ENCODE measurements at places on chromosomes 13 and 19. TPM values are rescaled to one million over a fixed set of nuclear protein-coding genes. Genes with fewer than 3 reads are reported as not detected.

Gene RGCC
- 752 TPM for total RNA-seq

Gene HIPK4
- total RNA-seq: 0.64 TPM

Gene CEACAM16
- total RNA-seq: not detected

Gene ZNF345
- 6.7 TPM for total RNA-seq

Gene KLK2
- total RNA-seq: not detected

Gene GPR12
- total RNA-seq: not detected

Gene GIPR
- total RNA-seq: 4.8 TPM

Gene SIGLEC8
- 2.1 TPM for total RNA-seq

Gene CNN1
- 27.3 TPM for total RNA-seq

Gene SMG9
- 44.7 TPM for total RNA-seq

Gene N4BP2L1
- total RNA-seq: 25.3 TPM

Gene ZNF442
- total RNA-seq: 5.1 TPM

Gene SELENOW
- total RNA-seq: 262 TPM

Gene OR7A5
- total RNA-seq: not detected

Gene RXFP2
- total RNA-seq: not detected

Gene KANK3
- 54.0 TPM for total RNA-seq

Gene PSG6
- total RNA-seq: not detected

Gene ZNF729
- not detected for total RNA-seq

Gene ANGPTL8
- not detected for total RNA-seq

Gene SLC8A2
- 0.23 TPM for total RNA-seq

Gene WDR88
- total RNA-seq: not detected

Gene ZNF844
- total RNA-seq: 12.0 TPM

Gene DNAJC15
- 15.1 TPM for total RNA-seq

Gene ARL11
- total RNA-seq: 4.4 TPM

Gene TMC4
- total RNA-seq: 48.3 TPM

Gene DNAAF3
- 1.5 TPM for total RNA-seq

Gene KCNJ14
- total RNA-seq: 1.1 TPM

Gene MADCAM1
- 1.2 TPM for total RNA-seq

Gene LILRA2
- 15.4 TPM for total RNA-seq

Gene ICAM4
- 11.1 TPM for total RNA-seq

Gene SPIB
- 0.52 TPM for total RNA-seq

Gene MED29
- total RNA-seq: 28.8 TPM

Gene SBK2
- not detected for total RNA-seq

Gene MEDAG
- total RNA-seq: 5.5 TPM

Gene COL4A1
- total RNA-seq: 242 TPM

Gene ZNF880
- total RNA-seq: 17.8 TPM

Gene ZNF253
- total RNA-seq: 8.1 TPM

Gene ZNF99
- 0.09 TPM for total RNA-seq

Gene JUND
- total RNA-seq: 204 TPM

Gene SGTA
- 44.9 TPM for total RNA-seq

Gene DENND1C
- 8.7 TPM for total RNA-seq

Gene PCID2
- 41.5 TPM for total RNA-seq

Gene BRME1
- 2.0 TPM for total RNA-seq

Gene ZNF418
- total RNA-seq: 5.0 TPM

Gene SBK3
- total RNA-seq: 1.8 TPM

Gene DCT
- total RNA-seq: not detected

Gene PALM3
- total RNA-seq: 10.0 TPM

Gene NALCN
- total RNA-seq: 3.5 TPM
